GM10248 (cell line): ENCODE measurements at places on chromosomes 11 and 22.

- DNase-seq: no peak
Measured at GRCh38 chr22:48868554-48868953, 959.1 kb downstream of the BRD1 start.

DNA sequence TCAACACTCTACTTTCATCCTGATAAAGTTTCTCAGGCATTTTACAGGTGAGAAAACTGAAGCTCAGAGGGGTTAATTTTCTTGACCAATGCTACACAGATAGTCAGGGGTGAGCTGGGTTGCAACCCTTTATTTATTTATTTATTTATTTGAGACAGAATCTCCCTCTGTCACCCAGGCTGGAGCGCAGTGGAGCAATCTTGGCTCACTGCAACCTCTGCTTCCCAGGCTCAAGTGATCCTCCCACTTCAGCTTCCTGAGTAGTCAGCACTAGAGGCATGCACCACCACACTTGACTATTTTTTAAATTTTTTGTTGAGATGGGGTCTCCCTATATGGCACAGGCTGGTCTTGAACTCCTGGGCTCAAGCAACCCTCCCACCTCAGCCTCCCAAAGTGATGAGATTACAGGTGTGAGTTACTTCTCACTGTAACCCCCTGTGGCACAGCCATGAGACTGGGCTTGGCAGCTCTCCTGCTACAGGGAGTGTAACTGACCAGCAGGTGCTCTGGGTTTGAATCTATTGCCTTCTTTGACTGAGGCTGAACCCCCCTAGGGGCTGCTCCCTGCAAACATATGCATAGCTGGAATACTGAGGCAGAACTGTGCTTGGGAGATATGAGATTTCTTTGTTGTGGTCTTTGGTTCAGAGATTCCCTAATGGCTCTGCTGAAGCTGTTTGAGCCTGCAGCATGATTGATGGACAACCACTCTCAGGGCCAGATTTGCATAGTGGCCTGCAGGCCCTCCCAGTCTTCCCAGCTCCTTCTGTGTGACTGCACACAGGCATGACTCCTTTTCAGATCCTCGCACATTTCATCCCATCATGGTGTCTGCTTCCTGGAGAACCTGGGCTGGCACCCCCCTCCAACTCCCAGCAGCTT lies 6.1 kb downstream of the C11orf96 start:
- no peak for DNase-seq

DNA sequence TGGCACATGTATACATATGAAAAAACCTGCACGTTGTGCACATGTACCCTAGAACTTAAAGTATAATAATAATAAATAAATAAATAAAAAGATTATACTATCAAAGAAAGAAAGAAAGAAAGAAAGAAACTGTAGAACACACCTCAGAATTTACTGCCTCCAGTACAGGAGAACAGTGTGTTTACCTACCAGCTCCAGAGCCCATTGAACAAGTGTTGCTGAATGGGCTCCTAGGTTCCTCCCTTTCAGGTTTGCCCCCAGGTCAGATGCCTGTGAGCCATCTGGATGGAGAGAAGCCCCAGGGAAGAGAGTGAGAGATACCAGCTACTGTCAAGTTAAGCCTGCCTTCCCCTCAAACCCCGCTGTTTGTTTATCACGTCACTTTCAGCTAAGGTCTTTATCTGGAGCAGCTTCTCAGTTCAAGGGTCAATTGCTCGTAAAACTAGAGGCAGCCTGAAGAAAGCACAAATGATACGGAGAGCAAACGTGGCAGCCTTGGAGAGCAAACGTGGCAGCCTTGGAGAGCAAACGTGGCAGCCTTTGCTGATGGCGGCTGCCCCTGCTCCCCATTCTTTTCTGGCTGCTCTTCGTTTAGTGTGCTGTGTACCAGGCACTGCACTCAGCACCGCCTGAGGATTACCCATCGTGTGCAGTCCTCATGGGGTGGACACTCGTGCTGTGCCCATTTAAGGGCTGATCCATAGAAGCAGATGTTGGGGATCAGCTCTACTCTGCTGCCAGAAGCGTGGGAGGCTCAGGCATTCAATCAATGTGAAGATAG lies 111.7 kb downstream of the ADAMTS15 start:
- no peak for DNase-seq

DNA sequence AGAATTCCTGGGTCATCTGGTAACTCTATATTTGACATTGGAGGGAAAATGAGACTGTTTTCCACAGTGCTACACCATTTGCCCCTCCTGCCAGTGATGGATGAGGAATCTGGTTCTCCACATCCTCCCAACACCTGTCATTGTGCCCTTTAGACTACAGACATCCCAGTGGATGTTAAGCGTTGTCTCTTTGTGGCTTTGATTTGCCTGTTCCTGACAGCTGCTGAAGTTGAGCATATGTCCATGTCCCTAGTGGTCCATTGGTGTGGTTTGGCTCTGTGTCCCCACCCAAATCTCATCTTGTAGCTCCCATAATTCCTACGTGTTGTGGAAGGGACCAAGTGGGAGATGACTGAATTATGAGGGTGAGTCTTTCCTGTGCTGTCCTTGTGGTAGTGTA lies 88.5 kb downstream of the BRD1 start:
- no peak for DNase-seq

DNA sequence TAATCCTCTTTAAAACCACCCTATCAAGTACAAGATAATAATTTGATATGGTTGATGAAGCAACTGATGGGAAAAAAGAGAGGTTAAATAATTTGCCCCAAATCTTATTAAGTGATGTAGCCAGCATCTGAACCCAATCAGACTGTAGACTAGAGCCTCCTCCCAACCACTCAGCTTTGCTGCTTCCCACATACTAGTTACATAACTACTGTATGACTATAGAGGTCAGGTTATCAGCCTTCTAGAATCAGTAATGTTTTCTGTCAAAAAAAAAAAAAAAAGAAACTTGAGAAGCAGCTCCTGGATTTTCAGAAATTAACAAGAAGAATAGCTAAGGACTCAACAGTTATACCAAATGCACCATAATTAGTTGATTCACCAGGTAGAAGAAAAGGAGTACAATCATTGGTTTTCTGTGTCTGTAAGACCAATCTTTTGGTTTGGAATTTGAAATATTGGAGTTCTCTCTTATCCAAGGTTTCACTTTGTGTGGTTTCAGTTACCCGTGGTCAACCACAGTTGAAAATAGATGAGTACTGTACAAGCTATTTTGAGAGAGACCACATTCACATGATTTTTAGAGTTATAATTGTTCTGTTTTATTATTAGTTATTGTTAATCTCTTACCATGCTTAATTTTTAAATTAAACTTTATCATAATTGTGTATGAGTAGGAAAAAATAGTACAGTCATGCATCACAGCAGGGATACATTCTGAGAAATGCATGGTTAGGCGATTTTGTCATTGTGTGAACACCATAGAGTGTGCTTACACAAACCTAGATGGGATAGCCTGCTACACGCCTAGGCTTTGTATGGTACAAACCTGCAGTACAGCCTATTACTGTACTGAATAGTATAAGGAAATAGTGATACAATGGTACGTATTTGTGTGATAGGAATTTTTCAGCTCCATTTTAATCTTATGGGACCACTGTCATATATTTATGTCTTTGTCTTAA lies 72.2 kb downstream of the PDHX start:
- peak; percentile 20 for DNase-seq

DNA sequence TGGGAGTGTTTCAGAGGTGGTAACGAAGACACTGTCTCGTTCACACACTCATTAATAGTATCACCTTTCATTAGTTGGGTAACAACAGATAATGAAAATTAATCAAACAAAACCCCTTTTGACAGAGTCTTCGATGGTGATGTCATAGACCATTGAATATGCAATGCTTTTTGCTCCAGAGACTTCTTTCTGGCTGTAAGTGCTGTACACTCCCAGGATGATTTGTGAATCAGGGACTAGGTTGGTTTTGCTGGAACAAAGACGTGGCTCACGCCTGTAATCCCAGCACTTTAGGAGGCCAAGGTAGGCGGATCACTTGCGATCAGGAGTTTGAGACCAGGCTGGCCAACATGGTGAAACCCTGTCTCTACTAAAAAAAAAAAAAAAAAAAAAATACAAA lies 9.5 kb upstream of the RASSF10 start:
- no peak for DNase-seq

- DNase-seq: no peak
Measured at GRCh38 chr11:76599041-76600013, 71.2 kb downstream of the LRRC32 start.

GRCh38 chr11:14956111-14956510 lies 16.0 kb downstream of the CALCA start:
- DNase-seq: no peak

DNA sequence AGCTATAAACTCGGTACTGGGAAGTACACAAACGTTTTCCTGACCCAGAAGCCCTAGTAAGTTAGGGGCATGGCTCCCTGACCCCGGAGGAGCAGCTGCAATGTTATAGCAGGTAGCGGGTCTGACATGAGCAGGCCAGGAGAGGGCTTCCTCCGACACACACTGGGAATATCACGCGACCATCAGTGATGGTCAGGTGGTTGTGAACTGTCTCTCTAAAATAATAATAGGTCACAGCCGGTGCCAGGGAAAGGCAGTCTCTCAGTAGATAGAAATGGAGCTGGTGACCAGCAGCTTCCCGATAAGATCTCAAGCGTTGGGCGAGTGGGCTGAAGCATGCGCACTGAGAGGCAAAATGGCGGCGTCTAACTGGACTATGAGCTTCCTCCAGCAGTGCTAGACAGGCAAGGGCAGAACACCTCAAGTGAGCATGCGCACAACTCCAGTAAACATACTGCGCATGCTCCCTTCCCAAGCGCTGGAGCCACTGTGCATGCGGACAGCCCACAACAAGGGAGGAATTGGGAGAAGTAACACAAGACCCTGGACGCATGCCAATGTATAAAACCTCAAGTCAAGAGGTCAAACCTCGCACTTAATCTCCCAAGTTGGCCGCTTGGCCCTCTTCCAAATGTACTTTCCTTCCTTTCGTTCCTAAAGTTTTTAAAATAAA lies 22.3 kb upstream of the TESMIN start:
- DNase-seq: no peak

- no peak for DNase-seq
Measured at GRCh38 chr11:57364851-57365660, 15.9 kb downstream of the PRG3 start.
